ENCODE measurements at places on chromosomes 6 and 20.

DNA sequence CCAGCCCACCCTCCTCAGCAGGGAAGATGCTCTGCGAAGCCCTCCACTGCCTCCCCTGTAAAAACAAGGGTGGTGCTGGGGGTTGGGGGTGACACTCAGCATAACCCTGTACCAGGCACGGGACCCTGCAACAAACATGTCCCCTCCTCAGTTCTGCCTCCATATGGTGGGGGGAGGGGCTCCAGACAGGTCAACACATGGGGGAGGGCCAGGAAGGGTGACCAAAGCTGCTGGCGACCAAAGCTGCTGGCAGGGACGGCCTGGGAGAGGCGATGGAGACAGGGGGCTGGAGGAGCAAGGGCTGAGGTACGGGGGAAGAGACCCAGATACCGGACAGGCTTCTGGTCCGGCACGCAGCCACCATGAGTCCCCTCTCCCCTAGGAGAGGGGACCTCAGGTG lies 123.2 kb downstream of the TAF4 start:
- no peak for DNase-seq

GRCh38 chr20:3229798-3230197 lies 9.2 kb downstream of the SLC4A11 start:
- DNase-seq = no peak

DNA sequence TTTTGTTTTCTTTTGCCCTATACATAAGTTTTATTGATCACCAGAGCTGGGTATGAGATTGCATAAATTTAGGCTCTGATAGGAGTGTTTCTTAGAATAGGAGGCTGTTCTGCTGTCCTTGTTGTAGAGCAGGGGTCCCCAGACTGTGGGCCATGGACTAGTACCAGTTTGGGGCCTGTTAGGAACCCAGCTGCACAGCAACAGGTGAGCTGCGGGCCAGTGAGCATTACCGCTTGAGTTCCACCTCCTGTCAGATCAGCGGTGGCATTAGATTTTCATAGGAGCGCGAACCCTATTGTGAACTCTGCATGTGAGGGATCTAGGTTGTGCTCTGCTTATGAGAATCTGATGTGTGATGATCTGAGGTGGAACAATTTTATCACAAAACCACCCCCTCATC lies 26.2 kb downstream of the PHF3 start:
- no peak for DNase-seq

- DNase-seq = peak; percentile 10
Observed at GRCh38 chr6:87436435-87436834, 28.7 kb downstream of the CFAP206 start.

GRCh38 chr6:30800871-30801270 lies 56.5 kb upstream of the IER3 start:
- DNase-seq = no peak

DNA sequence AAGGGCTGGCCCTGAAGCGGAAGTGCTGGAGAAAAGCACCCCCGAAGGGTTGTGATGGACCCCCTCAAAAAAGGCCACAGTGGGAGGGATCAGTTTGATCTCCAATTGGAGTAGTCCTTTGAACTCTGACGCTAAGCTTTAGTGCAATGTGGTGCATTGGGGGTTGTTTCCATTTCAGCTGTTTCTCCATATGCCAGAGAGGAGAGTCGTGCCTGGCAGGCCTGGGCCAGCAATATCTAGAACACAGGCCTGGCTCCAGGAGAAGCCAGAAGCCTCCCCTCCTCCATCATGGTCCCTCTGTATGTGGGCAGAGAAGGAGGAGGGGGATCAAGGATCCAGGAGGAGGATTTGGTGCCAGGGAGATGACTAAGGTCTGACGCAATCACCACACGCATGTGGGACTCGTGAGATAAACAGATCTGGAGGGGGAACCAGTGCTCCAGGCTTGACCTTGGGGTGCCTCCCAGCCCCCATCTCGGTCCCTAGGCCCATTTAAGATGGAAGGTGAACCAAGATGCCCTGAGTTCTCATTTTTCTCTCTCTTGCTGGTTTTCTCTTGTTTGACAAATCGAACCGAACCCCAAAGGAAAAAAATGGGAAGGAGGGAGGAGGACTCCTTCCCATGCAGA lies 517.4 kb upstream of the JARID2 start:
- DNase-seq = no peak

DNA sequence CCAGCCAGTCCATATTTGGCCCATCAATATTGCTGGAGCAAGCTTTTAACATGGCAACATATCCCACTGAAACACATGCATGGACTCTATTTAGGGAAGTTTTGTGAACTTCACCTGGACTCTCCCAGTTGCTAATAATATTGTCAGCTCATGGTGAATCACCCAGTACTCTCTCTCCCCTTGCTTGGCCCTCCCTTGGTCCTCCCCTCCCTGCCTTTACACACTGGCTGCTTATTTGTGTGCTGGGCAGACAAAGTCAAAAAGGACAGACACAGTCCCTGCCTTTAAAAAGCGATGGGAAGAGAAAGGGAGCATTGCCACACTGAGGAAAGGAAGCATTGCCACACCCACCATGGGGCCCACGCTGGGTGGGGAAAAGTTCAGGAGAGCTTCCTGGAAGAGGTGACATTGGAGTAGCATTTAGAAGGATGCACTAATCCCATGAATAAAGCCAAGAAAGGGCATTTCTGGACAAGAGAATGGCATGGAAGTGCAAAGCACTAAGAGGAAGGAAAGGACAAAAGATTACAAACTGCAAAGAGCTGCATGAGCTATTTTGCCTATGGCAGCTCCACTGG lies 143.4 kb upstream of the EXOC2 start:
- no peak for DNase-seq

- DNase-seq = no peak
Observed at GRCh38 chr6:128397996-128398395, 122.4 kb downstream of the PTPRK start.

DNA sequence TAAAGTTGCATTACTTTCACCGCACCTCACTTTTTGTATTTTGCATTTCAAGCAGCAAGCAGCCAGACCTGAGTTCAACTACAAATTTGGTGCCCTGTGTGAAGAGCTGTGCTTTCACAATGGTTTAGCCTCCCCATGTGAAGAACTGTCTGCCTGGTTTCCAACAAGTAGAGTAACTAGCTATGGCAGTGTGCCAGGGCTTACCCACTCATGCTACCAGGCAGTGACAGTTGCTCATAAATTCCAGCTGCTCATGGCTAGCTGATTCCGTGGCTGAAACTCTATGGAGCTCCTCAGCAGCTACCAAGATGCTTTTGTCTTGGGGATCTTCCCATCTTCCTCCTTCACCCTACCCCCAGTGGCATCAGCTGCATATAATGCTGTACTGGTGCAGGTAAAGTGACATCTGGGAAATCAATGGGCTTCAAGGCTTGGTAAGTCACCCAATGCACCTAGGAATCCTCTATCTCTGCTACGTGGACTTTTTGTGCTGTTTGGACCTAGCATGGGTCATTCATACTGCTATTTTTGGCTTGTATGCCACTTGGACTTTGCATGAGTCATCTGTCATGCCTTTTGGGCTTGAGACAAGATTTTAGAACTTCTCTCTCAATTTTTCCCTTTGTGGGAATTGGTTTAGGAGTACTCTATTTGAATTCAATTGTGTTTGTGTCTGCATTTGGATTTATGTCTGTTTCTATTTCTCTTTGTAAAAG lies 176.5 kb upstream of the GJE1 start:
- DNase-seq = no peak

GRCh38 chr6:137903933-137904821 lies 37.1 kb downstream of the TNFAIP3 start:
- peak; percentile 43 for DNase-seq

DNA sequence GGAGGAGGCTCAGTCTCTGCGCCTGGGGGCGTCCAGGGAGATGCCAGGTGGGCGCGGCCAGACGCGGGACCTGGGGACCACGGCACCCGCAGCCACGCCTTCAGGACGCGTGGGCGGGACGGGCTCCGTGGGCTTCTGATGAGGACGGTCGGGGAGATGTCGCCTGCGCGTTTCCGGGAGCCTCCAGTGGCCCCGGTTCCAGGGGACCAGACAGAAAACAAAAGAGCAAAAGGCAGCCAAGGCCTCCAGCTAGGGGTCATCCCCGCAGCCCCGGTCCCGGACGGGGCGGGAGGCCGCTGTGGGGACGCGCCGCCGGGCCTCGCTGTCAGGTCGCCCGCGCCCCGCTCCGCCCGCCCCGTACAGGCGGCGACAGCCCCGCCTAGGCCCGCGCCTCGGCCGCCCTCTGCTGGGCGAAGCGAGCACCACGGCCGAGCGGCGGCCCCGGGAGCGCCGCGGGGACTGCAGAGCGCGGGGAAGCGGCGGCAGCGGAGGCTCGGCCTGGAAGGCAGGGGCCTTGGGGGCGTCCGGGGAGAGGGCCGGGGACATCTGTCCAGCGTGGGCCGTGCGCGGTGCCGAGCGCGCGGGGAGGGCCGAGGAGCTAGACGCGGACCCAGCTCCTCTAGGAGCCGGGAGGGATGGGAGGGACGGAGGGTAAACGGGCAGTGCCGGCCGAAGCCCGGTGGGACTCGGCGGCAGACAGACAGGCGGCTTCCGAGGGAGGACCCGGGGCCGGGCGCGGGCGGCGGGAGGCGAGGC lies 48.7 kb downstream of the TMEM242 start:
- DNase-seq = peak; percentile 69

DNA sequence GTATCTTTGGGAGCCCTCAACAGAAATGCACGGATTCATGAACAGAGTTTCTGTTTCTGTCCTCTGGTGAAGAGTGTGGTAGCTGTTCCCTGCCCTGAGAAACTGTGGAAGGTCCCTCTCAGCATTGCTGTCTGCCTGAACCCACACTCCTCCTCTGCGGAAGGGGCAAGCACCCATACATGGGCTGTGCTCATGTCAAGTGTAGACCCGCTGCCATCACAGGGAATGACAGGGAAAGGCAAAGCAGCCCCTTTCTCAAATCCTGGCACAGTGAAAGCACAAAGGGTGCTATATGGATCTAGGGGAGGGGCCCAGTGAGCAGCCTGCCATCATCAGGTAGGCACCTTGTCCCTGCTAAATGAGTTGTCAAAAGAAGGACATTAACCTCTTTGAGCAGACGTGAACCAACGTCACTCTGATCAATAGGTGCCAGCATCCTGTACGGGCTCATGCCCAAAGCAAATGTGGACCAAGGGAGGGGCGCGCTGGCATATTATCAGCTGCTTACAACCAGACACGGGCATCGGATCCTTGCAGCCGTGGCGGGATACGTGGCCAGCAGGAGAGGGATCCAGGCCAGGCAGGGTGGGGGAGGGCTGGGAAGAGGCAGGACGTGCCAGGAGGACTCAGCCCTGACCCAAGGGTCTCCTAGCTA lies 231.2 kb upstream of the PMEPA1 start:
- DNase-seq = no peak

GRCh38 chr20:3378138-3378537 lies 29.3 kb downstream of the DNAAF9 start:
- DNase-seq = no peak

DNA sequence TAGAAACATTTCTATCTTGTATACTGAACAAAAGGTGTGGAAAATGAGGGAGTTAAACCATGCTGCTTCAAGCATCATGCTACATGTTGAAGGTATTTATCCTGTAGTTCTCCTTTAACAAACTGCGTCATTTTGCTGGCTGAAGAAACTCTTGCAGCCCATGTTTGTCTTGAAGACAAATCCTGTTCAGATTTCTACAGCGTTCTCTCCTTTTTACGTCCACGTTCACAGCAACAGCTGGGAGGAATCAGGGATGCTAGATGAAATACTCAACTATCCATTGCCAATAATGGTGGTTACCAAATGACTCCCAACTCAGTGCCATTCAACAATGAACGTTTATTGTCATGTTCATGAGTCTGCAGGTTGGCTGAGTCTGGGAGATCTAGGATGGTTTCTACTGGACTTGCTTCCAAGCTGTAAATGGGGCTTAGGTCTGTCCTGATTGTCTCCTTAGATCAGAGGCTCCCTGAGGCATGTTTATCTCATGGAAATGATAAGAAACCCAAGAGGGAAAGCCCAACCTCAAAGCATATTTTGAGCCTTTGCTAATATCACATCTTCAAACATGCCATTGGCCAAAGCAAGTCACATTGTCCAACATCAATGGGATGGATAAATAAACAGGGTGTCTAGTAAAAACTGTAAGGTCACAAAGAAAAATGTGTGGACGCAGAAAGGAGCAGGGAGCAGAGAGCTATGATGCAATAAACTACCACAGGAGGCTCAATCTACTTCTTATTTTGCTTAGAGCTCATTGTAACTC lies 2.7 kb upstream of the PLCB1 start:
- DNase-seq = no peak

DNA sequence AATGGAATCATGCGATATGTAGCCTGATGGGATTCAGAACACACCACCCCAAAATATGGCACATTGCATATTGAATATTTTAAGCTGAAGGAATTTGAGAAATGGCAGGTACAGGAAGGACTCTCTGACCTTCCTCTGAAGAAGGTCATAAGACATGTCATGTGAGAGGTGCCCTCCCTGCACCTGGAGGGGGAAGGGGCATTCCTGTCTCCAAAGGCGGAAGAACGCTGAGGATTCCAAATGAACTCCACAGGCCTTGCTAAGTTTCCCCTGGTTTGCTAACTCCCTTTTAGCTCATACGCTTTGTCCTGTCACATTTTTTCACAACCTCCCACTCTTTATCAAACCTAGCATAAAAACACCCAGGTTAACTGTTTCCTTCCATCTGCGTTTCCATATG lies 347.8 kb downstream of the CDKAL1 start:
- DNase-seq = no peak

- DNase-seq = no peak
Observed at GRCh38 chr6:167711768-167712730, 114.7 kb upstream of the AFDN start.

GRCh38 chr6:6926856-6927255 lies 180.9 kb upstream of the RREB1 start:
- no peak for DNase-seq

- no peak for DNase-seq
Observed at GRCh38 chr6:152669895-152670294, 27.8 kb upstream of the MYCT1 start.

GRCh38 chr6:132598473-132598872 lies 8.9 kb upstream of the TAAR5 start:
- DNase-seq = no peak

- no peak for DNase-seq
Observed at GRCh38 chr20:35054814-35055213, 37.8 kb downstream of the TRPC4AP start.

DNA sequence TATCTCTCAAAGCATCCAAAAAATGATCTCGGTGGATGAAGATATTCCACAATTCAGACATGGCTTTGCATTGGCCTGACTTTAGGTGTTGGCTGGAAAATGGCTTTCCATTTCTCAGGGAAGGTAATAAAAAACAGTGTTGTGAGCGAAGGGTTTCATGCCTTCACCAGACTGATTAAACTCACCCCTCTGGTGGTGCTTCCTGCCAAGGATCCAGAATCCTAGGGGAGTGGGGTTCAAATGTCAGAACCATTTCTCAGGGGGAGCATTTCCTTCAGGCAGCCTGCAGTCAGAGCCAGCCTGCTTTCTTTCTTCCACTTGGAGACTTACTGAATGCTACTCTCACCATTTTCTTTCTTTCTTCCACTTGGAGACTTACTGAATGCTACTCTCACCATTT lies 45.7 kb upstream of the SMIM28 start:
- no peak for DNase-seq

DNA sequence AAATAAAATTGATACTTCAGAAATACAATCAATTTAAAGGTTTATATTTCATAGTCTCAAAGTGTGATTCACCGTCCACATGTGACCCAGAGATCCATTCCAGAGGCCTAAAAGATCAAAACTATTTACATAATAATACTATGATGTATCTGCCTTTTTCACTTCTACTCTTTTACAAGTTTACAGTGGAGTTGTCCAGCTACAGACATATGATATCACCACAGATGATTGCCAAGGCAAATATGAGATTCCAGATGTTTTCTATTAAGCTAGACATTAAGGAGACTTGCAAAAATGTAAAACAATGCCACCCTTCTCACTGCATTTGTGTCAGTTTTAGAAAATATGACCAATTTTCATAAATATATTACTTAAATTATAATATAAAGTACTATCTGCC lies 443.7 kb downstream of the GJA1 start:
- DNase-seq = no peak

GRCh38 chr6:137953761-137954160 lies 86.7 kb downstream of the TNFAIP3 start:
- DNase-seq = no peak

Measured in stimulated activated CD8-positive, alpha-beta memory T cell treated with anti-CD3 and anti-CD28 coated beads, Interleukin-2, amount 100 ng/mL, for 48 hours (primary cell).